ENCODE measurements at places on chromosomes 3 and 15.

GRCh38 chr3:31275583-31275982 lies 257.1 kb upstream of the STT3B start:
- peak overlapping the region; percentile 48 for H3K27ac ChIP-seq
- no peaks in the 10 kb centered on the region for H3K36me3 ChIP-seq
- H3K4me1 ChIP-seq: peaks cover 6% of the 10 kb centered on the region
- H3K27me3 ChIP-seq: no peaks in the 10 kb centered on the region

DNA sequence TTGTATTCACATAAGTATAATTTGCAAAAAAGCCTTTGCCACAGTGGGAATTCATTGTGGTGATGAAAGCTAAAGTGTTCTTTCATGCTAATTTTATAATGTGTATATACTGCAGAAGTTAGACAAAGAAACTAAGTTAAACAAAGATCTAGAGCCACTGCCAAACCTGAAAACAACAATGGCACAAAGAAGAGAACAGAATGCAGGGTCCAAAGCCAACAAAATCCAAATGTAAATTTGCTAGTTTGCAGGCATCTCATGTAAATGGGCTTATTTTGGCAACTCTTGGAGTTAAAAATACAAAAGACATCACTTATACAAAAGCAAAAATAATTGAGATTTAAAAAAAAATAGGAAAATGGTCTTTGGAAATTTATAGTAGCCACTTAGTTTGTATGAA lies 123.0 kb downstream of the TCF12 start:
- H3K27ac ChIP-seq: no peak overlapping the region
- H3K4me3 ChIP-seq: no peak overlapping the region
- no peak for DNase-seq
- H3K36me3 ChIP-seq: no peaks in the 10 kb centered on the region

DNA sequence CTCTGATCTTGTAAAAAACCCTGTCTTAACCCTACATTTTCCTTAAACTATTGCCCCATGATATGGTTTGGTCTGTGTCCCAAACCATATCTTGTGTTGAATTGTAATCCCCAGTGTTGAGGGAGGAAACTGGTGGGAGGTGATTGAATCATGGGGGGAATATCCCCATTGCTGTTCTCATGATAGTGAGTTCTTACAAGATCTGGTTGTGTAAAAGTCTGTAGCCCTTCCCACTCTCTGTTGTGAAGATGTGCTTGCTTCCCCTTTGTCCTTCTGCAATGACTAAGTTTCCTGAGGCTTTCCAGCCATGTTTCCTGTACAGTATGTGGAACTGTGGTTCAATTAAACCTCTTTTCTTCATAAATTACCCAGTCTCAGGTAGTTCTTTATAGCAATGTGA lies 881.4 kb downstream of the DIPK2A start:
- H3K27ac ChIP-seq: no peak overlapping the region
- H3K4me3 ChIP-seq: no peak overlapping the region
- H3K4me1 ChIP-seq: no peaks in the 10 kb centered on the region

DNA sequence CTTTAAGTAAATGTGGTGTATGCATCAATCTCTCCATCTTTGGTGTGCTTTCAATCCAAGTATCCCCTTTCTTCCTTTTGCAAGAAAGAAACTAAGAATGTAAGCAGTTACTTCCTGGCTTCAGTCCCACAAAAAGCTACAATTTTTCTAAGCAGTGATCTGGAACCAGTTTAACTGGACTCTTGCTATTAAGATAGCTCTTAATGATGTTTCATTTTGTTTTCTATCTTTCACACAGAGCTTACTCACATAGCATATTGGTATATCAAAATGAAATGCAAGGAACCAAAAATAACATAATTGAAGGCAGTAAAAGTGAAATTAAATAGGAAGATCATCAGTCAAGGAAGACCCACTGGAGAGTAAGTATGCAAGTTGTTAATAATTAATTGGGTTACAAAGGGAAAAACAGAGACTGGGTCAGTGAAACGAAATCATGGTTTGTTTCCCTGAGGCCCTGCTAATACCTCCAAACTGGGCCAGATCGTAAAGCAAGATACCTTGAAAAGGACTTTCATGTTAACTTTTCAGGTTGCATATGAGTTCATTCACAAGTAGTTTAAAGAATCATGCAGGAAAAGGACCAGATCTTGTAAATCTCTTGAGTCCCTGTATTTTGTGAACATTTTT lies 41.9 kb downstream of the GPR160 start:
- peak; percentile 12 for DNase-seq
- H3K4me1 ChIP-seq: no peaks in the 10 kb centered on the region
- H3K4me3 ChIP-seq: no peak overlapping the region
- no peak overlapping the region for H3K27ac ChIP-seq
- H3K36me3 ChIP-seq: peaks cover 27% of the 10 kb centered on the region

DNA sequence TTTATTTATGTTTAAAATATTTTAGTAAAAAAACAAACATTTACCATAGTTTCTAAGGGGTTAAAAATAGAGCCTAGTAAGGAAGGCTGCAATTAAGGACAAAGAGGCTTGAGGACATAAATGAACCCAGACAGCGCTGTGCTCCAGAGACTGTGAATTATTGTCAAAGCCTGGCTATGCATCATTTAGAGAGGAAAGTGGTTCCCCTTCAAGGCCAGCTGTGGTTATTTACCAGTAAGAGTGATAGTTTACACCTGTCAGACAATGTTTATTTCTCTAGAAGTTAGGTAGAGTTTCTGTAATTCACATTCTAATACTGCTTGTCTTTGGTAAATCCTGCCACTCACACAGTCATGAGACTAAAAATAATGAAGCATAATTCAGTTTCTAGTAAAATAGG lies 32.4 kb upstream of the PIK3R4 start:
- no peaks in the 10 kb centered on the region for H3K4me1 ChIP-seq
- DNase-seq: no peak
- H3K36me3 ChIP-seq: no peaks in the 10 kb centered on the region
- H3K27ac ChIP-seq: no peak overlapping the region
- H3K27me3 ChIP-seq: no peaks in the 10 kb centered on the region

- H3K27me3 ChIP-seq: no peaks in the 10 kb centered on the region
- no peak overlapping the region for H3K4me3 ChIP-seq
These were observed 188.7 kb upstream of the FEZF2 start for GRCh38 chr3:62562017-62562416.

DNA sequence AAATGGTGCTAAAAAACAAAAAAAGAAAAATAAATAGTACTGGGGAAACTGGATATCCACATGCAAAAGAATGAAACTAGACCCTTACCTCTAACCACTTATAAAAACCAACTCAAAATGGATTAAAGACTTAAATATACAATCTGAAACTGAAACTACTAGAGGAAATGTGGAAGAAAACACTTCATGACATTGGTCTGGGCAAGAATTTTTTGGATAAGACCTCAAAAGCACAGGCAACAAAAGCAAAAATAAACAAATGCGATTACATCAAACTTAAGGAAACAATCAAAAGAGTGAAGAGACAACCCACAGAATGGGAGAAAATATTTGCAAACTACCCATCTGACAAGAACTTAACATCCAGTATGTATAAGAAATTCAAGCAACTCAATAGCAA lies 6.4 kb downstream of the IFT57 start:
- no peak for DNase-seq
- peaks cover 28% of the 10 kb centered on the region for H3K36me3 ChIP-seq
- H3K27me3 ChIP-seq: no peaks in the 10 kb centered on the region
- H3K27ac ChIP-seq: no peak overlapping the region
- H3K4me1 ChIP-seq: peaks cover 15% of the 10 kb centered on the region

- H3K36me3 ChIP-seq: no peaks in the 10 kb centered on the region
- no peaks in the 10 kb centered on the region for H3K27me3 ChIP-seq
These were observed 116.6 kb upstream of the NR2F2 start for GRCh38 chr15:96213896-96214295.

DNA sequence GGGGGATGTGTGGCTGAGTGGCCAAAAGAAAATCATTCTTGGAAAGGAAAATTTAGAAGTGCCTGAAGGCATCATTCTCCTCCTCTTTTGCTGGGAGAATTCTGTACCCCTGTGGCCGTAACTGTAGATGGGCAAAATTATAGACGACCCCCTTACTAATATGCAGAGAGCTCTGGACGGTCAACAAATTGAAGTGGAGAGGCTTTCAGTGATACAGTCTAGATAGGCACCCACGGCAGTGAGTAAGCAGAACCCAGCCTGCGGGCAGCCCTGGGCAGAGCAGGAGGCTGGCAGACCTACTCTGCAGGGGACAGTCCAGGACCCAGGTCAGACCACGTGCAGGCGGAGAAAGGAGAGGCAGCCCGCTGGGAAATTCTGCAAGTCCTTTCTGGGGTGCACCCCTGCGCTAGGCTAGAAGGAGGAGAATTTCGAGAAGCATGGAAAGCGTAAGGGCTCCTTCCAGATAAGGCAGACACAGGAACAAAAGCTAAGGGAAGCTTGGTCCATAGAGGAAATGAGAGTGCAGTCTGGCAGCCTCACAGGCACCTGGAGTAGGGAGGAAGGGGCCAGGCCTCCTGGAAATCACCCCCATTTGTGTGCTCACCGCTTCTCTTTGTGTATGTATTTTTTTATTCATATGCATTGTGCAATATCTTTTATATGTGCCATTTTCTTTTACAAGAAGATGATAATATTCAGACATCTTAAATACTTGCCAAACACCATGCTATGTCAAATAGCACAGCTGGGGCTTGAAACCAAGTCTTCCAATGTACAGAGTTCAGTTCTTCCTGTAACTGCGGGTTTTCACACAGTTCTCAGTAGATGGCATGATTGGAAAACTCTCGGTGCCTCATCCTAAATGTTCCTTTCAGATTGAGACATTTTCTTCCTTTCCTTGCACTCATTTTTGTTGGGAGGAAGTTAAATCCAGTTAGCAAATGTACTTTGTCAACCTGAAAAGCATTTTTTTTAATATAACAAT lies 40.2 kb downstream of the LRRK1 start:
- no peaks in the 10 kb centered on the region for H3K36me3 ChIP-seq
- H3K4me3 ChIP-seq: no peak overlapping the region
- H3K27ac ChIP-seq: no peak overlapping the region
- DNase-seq: peak; percentile 79

- H3K4me3 ChIP-seq: no peak overlapping the region
- no peaks in the 10 kb centered on the region for H3K36me3 ChIP-seq
- H3K4me1 ChIP-seq: no peaks in the 10 kb centered on the region
These were observed 270.4 kb downstream of the SUCLG2 start for GRCh38 chr3:67384016-67384415.

GRCh38 chr3:146092230-146092629 lies 68.8 kb downstream of the PLOD2 start:
- no peaks in the 10 kb centered on the region for H3K27me3 ChIP-seq
- H3K4me1 ChIP-seq: no peaks in the 10 kb centered on the region
- H3K4me3 ChIP-seq: no peak overlapping the region
- no peak for DNase-seq
- no peak overlapping the region for H3K27ac ChIP-seq

DNA sequence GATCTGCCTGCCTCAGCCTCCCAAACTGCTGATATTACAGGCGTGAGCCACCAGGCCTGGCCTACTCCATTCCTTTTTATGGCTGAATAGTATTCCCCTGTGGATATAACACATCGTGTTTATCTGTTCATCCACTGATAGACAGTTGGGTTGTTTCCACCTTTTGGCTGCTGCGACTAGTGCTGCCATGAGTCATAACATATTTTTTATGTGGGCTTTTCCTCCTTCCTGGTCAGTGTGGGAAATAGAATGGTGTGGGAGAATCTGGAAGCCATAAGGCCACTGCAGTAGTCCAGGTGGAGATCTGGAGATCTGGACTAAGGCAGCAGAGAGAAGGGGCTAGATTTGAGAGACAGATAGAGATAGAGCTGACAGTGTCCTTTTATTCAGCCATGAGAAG lies 16.2 kb downstream of the LCMT2 start:
- H3K36me3 ChIP-seq: no peaks in the 10 kb centered on the region
- no peak for DNase-seq
- H3K27ac ChIP-seq: no peak overlapping the region
- H3K4me3 ChIP-seq: no peak overlapping the region

DNA sequence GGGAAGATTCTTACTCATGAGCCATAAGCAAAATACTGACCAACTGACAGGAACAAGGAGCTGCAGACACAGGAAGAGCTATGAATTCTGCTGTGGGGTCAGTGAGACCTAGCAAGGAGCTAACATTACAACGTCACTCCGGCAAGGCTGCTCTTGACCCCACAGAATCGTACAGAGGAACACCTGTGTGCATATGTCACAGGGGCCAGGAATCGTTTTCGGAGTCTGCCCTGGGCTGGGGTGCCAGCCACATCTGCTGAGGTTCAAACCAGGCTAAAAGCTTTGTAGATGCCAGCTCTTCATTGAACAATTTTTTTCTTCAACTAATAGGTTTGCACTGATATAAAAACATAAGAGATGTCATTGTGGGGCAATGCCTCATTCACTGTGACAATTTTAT lies 82.6 kb downstream of the LRRK1 start:
- no peak overlapping the region for H3K27ac ChIP-seq
- DNase-seq: no peak
- H3K4me3 ChIP-seq: no peak overlapping the region
- H3K4me1 ChIP-seq: peaks cover 5% of the 10 kb centered on the region

DNA sequence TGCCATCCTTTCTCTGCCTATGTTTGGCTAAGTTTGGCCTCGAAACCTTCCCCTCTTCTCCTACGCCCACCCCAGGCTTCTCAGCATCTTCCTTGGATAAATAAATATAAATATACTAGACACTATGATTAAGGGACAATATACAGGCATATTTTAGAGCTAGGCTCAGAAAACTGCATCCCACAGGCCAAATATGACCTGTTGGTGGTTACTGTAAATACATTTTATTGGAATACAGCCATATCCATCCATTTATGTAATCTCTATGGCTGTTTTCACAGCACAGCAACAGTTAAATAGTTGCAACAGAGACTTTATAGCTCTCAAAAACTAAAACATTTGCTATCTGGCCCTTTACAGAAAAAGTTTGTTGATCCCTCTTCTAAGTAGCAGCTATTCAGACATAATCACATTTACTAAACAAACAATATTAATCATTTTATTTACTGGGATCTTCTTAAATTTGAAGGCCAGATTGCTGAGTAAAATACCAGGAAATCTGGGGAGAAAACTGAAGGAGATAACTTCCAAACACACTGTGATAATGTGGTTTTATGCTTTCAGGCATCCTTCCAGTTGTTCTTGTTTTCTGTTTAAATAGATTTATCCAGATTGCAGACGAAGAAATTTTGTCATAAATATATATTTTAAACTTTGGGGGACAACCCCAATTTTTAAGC lies 269.7 kb upstream of the THRB start:
- peak; percentile 18 for DNase-seq
- no peaks in the 10 kb centered on the region for H3K36me3 ChIP-seq
- no peak overlapping the region for H3K4me3 ChIP-seq
- H3K27me3 ChIP-seq: no peaks in the 10 kb centered on the region

DNA sequence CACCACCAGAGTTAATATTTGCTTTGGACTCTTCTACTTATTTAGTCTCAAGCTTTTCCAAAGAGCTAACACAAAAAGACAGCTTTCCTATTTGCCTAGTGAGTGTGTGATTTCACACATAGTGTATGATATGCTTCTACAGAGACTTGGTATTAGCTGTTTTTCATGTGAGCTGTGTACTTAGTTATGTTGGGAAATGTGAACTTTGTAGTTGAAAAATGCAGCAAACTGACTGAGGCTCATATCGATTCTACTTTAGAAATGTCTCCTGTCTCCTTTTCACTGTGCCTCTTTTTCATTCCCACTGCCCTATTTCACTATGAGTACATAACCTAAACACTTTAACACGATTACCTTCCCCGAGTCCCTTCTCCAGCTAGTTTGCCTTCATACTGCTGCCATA lies 136.5 kb downstream of the ALCAM start:
- no peak overlapping the region for H3K4me3 ChIP-seq
- no peaks in the 10 kb centered on the region for H3K36me3 ChIP-seq
- no peak overlapping the region for H3K27ac ChIP-seq

- no peak overlapping the region for H3K27ac ChIP-seq
- no peaks in the 10 kb centered on the region for H3K27me3 ChIP-seq
- H3K4me1 ChIP-seq: no peaks in the 10 kb centered on the region
- no peaks in the 10 kb centered on the region for H3K36me3 ChIP-seq
These were observed 404.5 kb downstream of the PDCD6IP start for GRCh38 chr3:34202975-34203374.

Data from left lung (tissue), 14 donors.